ENCODE measurements at places on chromosomes 3 and 15.

DNA sequence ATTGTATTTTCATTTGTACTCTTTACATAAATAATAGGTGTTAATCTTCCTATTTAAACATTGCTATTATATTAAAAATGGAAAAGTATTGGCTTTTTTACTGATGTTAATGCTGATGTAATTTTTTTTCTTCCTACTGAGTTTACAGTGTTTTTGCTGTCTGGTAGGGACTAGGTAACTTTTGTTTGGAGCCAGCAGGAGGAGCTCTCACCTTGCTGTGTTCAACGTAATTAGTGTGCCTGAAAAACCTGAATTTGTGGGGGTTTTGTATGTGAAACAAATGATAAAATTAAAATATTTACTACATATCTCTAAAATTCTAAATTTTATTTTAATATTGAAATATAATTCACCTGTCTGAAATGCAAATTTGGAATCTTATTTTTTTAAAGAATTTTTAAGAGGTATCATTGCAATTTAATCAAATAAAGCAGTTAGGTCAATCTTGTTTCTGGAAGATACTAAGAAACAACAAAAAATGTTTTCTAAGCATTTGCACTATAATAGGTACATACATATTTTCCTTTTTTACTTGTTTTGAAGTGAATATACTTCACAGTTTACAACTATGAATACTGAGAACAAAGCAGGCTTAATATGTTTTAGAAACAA is 48.8 kb downstream of the EPHA6 start:
- DNase-seq, result no peak

GRCh38 chr3:127439621-127440020 is 150.9 kb downstream of the TPRA1 start:
- DNase-seq, result no peak

- no peak for DNase-seq
These were observed 37.3 kb upstream of the POU1F1 start for GRCh38 chr3:87313641-87314040.

DNA sequence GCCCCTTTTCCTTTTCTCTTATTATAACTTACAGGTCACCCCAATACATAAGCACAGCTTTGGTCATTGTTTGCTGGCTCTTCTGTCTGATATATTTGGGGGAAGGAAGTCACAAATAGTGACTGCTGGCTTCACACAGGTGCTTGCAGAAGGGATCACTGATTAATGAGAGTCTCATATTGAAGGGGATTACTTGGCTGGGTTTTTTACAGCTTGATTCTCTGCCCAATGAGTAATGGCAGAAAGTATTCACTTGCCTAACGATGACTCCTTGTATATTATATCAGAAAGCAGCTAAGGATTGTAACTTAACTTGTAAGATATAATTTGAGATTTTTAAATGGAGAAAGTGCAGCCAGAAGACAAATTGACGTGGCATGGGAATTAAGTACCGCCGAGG is 119.3 kb upstream of the PFN2 start:
- DNase-seq, result no peak

- DNase-seq, result no peak
These were observed 570.4 kb downstream of the AGBL1 start for GRCh38 chr15:86650094-86650493.

- DNase-seq, result no peak
These were observed 19.0 kb upstream of the PRICKLE2 start for GRCh38 chr3:64244011-64244942.

DNA sequence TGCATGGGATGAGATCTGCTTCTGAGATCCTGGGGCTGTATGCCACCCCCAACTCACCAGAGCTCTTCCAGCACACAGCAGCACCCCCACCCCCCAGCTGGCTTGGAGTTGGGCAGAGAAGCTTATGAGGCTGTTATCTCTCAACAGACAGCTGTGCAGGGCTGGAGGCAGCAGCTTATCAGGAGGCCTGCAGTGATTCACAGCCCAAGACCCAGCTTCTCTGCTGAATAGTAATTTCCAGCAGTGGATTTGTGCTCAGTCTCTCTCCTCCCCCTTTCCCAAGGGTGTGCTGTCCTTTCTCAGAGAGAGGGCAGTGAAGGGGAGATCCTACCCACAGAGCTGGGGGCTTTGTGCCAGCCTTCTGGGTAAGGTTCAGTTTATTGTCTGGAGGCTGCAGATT is 2.1 kb downstream of the RPP25 start:
- DNase-seq, result no peak

GRCh38 chr3:56621681-56622080 is 61.4 kb downstream of the TASOR start:
- no peak for DNase-seq

DNA sequence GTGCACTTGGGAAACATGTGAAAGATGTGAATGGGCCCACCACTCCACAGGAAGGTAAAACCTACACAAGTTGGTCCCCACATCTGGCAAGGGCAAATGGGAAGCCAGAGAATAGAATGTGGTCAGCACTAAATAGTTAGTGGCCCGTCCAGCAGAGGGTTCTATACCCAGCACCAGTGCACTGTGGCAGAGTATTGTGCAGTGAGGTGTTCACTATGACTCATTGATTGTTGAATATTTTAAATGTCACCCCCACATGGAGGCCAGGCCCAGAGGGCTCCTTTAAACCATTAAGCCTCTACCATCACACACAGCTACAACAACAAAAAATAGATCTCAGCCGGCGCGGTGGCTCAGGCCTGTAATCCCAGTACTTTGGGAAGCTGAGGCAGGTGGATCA is 11.7 kb downstream of the FRMD5 start:
- DNase-seq, result no peak

DNA sequence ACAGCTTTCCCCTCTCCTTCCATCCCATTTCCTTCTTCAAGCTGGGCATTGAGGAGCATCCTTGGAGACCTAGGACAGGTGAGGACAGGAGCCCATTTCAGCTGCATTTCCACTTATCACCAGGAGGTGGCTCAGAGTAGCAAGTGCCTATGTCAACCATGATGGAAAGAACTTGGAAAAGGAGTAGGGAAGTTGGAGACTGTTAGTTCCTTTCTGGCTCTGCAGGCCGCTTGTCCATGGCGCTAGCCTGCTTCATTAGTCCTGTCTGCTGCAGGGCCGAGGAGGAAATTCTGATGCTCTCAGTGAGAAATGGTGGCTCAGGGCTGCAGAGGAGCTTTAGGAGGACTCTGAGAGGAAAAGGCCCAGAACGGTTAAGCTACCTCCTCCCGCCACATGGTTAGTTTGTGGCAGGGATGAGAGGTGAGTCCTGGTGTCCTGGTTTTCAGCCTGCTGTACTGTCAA is 7.0 kb upstream of the CD276 start:
- peak; percentile 67 for DNase-seq

GRCh38 chr3:125644036-125645005 is 49.0 kb upstream of the OSBPL11 start:
- no peak for DNase-seq

- no peak for DNase-seq
These were observed 76.3 kb upstream of the ARHGEF3 start for GRCh38 chr3:56878074-56878473.

DNA sequence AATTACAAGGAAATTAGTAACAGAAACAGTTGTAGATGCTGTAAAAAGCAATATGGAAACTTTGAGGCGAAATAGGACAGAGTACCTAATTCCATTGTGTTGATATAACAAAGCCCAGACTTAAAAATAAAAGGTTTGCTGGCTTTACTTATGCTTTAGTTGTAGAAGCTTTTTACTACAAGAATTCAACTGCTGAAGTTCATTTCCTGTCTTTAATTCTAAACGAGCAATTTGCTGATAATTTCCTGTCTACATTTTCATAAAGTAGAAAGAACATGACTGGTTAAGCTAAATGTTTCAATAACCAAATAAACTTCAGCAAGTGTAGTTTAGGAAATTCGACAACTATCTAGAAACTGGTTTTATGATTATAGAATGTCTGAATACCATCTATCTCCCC is 423.8 kb downstream of the MECOM start:
- DNase-seq, result no peak

DNA sequence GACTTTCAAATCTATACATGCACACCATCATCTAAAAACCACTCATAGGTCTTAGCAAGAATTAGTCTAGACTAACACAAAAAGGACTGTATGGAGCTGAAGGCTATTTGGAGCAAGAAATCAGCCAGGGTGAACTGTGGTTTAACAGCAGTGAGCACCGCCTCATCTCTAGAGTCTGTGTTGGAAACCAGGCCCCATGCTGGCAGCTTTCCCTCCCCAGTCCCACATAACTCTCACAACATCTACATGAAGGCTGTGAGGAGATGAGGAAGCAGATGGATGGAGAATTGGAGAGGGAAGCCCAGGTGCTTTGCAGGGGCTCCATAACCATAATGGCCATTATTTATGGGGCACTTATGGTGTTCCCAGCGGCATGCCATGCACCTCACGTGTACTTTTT is 133.2 kb upstream of the TOPAZ1 start:
- no peak for DNase-seq

- DNase-seq, result no peak
These were observed 105.6 kb upstream of the MELTF start for GRCh38 chr3:197135212-197135611.

DNA sequence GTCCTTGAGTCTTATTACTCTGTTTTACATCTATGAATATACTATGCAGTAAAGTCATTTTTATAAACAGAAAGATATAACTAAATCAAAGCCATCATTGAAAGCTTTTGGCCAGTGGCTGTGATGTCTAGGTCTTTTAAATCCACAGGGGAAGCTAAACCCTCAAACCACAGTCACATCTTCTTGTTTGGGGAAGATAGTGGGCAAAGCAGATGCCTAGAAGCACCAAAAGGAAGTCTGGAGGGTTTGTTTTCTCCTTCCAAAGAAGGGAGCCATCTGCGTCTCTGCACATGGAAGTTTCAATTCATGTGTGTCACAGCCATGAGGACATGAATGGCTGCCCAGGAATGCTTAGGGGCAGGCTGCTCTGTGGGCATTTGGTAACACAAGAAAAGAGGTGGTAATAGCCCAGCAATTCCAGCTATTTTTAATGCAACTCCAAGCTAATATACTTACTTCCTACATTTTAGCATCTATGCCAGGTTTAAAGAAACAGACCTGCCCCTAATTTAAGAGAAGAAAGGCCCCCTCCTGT is 322.2 kb downstream of the SLC9A9 start:
- no peak for DNase-seq

GRCh38 chr3:35592589-35593295 is 46.6 kb upstream of the ARPP21 start:
- DNase-seq, result no peak

- DNase-seq, result no peak
These were observed 187.3 kb upstream of the BCL6 start for GRCh38 chr3:187932530-187932929.

GRCh38 chr15:55528812-55529211 is 20.8 kb upstream of the DNAAF4 start:
- DNase-seq, result no peak

GRCh38 chr15:41773729-41774061 is 589 bp upstream of the MAPKBP1 start:
- no peak for DNase-seq

- DNase-seq, result no peak
These were observed 12.1 kb upstream of the RYR3 start for GRCh38 chr15:33298631-33299030.

DNA sequence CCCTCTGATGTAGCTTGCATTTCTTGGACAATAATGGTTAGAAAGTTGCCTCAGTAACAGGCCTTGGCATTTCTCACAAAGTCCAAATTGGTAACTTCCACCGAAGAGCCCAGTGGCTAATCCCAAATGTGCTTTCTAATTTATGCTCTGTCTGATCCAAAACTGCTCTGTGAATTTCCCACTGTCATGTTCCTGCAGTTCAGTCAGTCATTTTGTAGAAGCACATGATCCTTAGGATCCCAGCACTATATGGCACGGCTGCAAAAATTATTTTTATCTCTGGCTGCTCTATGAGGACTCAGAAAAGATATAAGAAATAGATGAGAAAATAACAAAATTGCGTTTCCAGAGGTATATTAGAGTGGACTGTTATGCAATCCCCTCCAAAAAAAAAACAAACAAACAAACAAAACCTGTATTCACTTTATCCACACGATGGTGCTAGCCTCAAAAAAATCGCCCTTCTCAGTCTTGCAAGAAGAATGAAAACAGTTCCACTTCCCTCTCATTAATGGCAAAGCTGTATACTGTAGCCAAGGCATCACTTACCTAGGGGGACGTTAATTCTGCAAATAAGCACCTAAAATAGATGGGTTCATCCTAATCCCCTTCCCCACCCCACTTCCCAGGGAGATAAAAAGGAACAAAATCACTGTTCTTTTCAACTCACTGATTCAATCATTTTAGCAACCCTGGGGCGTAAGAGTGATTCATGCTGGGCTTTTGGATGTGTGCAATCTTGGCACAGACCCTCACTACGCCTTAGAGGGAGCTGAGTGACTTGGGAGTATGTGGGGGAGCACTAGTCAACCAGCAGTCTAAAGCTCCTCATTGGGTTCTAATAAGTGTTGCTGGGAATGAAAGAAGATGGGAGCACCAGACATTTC is 61.3 kb downstream of the TMCO5A start:
- DNase-seq, result peak; percentile 51

DNA sequence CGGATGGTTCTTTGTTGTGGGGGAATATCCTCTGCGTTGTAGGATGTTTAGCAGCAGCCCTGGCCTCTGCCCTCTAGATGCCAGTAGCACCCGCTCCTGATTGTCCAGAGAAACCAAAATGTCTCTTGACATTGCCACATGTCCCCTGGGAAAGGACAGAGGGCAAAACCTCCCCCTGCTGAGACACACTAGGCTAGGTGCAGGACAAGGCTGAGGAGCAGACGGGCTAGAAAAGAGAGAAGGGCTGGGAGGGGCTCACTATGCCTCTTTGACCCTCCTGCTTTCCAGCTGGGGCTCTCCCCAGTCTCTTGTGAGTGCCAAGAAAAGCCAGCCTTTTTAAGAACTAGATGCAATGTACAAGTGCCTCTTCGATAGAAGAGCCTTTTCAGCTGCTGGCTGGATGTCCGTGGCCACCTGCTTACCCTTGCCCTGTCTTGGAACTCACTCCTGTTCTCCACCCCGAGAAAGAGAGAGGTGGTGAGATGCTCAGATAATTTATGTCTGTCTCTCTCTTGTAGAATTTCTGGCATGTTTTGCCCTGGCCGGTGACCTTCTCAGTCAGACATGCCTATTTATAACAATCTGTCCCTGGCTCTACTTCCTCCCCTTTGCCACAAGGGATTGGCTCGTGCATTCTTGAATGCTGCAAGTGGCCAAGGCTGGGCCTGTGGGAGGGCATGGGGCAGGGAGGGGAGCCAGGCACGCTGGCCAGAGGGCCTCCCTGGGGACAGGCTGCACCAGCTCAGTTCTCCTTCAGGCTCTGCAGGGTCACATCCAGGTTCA is 142.6 kb downstream of the RPLP1 start:
- DNase-seq, result no peak

DNA sequence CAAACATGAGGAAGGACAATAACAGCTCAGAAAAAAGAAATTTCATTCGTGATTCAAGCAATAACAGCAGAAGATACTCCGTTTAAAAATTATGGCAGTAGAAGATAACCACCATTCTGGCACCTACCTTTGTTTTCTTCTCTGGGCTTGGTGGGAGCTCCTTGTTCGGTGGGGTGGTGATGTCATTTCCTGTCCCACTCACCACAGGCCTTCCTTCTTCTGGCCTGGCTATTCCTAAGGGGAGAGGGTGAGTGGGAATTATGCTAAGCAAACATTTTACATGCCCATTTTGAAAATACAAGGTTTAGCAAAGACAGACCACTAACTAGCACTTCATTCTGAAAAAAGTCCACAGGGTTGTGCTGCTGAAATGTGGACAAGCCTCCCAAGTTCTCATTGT is 74.4 kb downstream of the DHX30 start:
- no peak for DNase-seq
